NCI-H1105 (cell line): ENCODE measurements at places on chromosomes 13 and 19.

DNA sequence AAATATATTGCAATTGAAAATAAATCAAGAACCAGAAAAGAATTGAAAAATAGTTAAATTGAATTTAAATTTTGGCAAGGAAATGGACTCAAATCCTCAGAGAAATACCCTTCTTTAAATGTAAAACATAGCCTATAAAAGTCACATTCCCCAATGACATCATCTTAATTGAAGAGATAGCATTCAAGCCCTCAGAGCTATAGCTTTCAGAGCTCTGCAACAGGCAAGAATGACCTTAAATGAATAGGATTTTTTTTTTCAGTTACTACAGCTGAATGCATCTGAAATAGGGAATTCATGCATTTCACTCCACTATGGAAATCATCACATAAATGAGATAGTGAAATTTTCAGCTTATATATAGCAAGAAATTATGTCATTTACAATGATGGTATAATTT is 1049.0 kb downstream of the OLFM4 start:
- DNase-seq = no peak

DNA sequence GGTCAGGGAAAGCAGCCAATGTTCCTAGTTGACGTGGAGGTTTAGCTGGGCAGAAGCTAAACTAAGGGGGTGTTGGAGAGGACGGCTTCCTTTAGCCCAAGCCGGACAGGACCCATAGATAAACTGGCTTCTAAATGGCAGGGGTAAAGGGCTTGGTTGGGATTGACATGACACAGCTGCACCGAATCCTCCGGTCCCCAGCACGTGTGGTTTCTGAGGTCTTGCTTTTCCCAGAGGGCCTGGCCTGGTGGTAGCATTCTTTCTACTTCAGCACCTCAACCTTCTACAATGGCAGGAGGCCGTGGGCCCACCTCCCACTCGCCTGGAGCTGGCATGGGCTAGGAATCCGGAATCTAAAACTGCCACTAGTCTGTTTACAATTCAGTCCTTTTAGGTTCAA is 163.0 kb downstream of the FGF9 start:
- no peak for DNase-seq

- no peak for DNase-seq
Measured at GRCh38 chr13:89584058-89584620, 1763.3 kb upstream of the MIR17HG start.

DNA sequence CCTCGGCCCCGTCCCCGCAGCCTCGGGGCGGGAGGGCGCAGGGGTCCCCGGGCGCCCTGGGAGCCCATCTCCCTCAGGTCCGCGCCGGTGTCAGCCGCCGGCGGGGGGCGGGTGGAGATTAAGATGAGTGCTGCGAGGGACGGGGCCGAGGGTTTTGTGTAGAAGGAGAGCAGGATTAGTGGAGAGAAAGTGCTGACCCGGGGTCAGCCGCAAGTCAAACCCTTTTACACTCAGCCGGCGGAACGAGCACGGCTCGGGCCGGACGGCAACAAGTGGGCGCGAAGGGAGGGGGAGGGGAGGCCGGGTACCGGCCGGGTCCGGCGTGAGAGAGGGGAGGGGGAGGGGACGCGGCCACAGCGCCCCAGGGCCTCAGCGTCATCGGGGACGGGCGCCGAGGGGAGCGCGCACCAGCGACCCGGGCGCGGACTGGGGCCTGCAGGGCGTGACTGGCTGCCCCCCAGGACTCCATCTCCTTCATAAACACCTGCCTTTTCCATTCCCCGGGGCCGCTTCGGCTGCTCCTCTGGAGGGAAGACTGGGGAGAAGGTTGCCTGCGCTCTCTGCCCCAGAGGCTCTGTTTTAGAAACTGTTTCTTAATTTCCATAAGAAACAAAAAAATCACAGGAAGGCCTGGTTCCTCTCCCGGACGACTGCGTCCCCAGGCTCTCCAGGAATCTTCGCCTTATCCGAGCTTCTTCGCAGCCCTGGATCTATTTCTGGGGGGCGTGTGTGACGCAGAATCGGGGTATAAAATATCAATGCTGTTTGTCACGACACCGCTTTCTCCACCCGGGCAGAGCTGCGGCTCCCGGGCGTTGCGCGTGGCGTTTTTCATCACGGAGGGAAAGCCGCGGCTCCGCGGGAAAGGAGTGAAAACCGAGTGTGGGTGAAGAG is 6.5 kb downstream of the SOX1 start:
- peak; percentile 90 for DNase-seq

GRCh38 chr19:14769201-14769600 is 9.2 kb downstream of the ADGRE2 start:
- no peak for DNase-seq

GRCh38 chr19:7610491-7611240 is 15.0 kb downstream of the CAMSAP3 start:
- DNase-seq = no peak

GRCh38 chr13:26978081-26978860 is 193.3 kb downstream of the USP12 start:
- no peak for DNase-seq

- no peak for DNase-seq
Measured at GRCh38 chr19:10353793-10354391, 14.5 kb upstream of the ICAM3 start.
